ENCODE measurements at places on chromosomes 2 and 18.

DNA sequence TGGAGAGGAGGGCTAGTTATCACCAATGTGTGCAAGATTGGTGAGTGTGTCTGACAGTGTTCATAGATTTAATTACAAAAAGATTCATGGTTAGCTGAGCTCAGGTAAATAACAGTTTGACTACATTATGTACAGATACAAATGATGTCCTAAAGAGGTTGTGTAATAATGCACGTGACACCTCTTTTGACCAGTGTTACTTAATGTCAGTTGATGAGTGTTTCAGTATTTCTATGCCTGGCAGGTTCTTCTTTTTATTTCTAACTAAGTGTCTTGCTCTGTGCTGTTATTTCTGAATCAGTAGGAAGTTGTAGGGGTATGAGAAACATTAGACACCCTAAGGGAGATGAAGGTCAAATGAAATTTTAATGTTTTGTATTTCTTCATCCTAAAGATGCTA is 7.9 kb upstream of the INHBB start:
- no peak for DNase-seq

DNA sequence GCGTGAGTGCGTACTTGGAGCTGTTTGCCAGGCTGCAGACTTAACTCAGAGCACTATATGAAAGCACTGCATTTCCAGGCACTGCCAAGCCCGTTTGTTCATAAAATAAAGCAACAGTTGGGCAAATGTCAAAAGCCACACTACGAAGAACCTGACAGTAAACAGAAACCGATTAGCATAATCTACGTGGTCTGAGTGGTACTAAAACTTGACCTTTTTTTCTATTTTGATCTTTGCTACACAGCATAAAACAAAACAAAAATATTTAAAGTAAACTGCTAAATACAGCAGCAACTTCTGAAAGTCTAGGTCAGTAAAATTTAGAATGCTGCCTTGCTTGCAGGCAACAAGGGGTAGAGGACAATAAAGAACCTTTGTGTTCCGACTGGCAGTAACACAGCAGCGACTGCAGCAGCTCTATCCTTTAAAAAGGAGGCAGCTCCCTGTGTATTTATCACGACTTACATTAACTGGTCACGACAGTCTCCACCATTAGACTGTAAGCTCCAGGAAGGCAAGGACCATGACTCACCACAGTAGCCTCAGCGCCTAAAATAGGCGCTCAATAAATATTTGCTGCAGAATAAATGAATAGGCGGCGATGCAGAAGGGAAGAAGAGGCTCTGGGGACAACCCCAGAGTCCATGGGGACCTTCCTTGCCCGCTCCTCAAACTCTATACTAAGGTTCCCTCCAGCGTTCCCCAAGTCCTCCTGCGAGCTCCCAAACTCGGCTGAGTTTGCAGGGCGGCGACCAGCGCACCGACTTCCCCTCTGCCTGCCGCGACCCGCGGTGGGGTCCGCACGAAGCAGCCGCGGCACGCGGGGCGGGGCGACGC is 902 bp downstream of the SS18 start:
- no peak for DNase-seq

- no peak for DNase-seq
Observed at GRCh38 chr2:240214790-240215675, 74.6 kb upstream of the OTOS start.

DNA sequence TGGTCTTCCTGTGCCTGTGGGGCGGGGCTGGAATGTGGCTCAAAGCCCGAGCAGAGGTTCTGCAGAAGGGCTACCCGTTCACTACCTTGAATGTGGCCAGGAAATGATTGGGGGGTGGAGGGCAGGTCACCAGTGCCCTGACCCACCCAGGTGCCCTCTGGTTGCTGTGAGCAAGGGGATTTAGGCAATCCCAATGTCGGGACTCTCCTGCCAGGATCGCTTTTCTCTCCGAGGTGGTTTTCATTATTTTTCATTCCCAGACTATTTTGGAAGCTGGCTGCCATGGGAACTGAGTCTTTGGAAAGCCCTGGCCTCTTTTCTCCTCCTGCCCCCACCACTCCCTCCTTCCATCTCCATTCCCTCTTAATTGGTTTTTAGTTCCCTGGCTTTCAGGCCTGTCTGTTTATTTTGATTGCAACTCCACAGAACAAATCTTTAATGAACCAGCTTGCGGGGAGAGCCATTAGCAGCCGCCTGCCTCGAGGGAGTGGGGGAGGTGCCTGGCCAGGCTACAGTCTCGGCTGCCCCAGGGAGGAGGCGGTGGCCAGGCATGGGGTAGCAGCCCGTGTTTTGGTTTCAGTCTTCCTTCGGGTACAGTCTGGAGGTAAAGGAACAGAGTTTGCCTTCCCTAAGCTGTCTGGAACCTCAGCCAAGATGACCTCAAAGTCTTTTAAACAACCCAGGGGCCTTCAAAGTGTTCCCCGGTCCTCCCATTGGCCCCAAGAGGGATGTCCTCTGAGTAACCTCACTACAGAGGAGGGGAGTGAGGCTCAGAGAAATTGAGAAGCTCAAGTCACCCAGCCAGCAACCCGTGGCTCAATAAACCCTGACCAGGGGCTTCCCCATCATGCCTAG is 114.4 kb upstream of the HAAO start:
- peak; percentile 22 for DNase-seq

DNA sequence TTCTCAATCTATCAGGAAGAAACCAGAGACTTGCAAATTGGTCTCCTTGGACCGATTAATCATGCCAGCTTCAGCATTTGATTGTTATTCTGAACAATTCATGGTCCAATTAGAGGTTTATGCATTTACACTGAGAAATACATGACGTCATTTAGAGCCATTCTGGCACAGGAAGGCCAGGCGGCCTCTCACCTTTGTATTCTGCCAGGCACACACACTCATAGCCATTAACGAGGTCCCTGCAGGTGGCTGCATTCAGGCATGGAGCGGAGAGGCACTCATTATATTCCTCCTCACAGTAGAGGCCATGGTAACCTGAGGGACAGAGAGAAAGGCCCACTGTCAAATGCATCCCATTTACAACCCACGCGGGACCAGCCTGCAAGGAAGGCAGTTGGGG is 146.8 kb upstream of the PID1 start:
- DNase-seq: no peak

- no peak for DNase-seq
Observed at GRCh38 chr18:69916412-69916811, 31.3 kb downstream of the CD226 start.

DNA sequence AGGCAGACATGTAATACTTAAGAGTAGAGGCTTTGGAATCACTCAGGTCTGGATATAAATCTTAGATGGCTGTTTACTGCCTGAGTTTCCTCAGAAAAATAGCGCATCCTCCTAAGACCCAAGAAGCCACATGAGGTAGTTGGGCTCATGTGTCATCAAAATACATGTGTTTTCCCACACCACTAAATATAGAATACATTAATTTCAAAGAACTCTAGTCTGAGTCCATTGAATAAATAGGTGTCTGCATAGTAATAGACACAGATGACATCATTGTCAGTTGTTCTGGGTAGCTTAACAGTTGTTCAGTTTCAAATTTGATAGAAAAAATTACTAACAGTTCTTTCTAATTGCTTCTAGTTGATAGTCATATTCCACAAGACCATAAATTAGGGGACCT is 9.6 kb downstream of the PPP1R1C start:
- DNase-seq: no peak

GRCh38 chr2:31081492-31081891 is 56.7 kb downstream of the GALNT14 start:
- DNase-seq: no peak

DNA sequence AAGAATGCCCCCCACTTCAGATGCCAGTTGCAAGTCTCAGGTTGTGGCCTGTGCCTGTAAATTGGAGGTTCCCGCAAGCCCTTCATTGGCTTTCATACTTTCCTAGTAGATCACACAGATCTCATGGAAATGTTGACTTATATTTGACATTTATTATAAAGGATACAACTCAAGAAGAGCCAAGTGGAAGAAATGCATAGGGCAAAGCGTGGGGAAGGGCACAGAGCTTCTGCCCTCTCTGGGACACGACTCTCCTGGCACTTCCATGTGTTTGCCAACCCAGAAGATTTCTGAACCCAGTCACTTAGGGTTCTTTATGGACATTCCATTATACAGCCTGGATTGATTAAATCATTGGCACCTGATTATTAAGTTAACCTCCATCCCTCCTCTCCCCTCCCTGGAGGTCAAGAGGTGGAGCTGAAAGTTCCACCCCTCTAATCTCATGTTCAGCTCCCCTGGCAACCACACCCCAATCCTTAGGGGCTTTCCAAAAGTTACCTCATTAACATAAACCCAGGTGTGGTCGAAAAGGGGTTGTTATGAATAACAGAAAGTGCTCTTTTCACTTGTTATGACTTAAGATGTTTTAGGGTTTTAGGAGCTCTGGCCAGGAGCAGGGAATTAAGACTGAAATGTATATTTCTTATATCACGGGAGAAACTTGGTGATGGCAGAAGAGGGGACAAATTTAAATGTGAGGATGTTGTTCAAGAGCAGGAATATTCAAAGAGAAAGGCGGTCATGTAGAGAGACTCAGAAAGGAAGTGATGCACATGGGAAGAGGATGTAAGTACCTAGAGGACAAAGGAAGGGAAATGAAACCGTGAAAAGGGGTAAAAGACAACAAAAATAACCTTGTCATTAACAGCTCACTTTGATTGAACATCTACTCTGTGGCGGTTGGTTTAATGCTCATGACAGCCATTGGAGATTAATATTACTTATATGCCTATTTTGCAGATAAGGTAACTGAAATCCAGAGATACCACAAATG is 31.8 kb downstream of the SP100 start:
- no peak for DNase-seq

DNA sequence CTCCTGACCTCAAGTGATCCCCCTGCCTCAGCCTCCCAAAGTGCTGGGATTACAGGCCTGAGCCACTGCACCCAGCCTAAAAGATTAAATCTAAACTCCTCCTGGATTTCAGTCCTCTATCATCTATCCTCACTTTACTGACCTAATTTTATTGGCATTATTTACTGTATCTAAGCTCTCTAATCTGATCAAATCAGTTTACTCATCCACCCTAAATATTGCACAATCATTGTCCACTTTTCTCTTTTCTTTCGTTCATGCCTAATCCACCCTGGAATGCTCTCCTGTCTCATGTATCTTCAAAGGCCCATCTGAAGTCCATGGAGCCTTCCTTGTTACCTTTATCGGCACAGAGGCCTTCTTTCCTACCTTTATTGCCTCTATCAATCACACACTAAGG is 31.6 kb upstream of the GPR155 start:
- no peak for DNase-seq

GRCh38 chr2:72157871-72158771 is 10.5 kb upstream of the CYP26B1 start:
- no peak for DNase-seq

- DNase-seq: no peak
Observed at GRCh38 chr2:62685256-62685655, 20.3 kb upstream of the EHBP1 start.

- DNase-seq: no peak
Observed at GRCh38 chr18:74137920-74138538, 9.6 kb downstream of the FBXO15 start.

DNA sequence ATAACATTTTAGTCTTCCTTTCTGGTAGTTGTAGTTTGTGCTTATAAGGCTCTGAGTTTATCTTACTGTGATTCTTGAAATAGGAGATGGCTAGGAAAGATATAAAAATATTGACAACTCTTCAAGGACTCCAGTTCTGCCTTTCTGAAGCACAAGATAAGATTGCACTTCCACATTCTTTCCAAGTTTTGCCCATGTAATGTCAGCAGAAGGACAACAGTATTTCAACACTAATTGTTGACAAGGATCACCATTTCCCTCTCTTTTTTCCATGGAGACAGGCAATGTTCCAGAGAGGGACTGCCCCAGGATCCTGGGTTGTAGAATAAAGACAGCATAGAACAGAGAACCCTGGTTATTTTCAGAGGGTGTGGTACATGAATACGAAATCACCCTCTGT is 279.1 kb upstream of the CNTNAP5 start:
- no peak for DNase-seq

DNA sequence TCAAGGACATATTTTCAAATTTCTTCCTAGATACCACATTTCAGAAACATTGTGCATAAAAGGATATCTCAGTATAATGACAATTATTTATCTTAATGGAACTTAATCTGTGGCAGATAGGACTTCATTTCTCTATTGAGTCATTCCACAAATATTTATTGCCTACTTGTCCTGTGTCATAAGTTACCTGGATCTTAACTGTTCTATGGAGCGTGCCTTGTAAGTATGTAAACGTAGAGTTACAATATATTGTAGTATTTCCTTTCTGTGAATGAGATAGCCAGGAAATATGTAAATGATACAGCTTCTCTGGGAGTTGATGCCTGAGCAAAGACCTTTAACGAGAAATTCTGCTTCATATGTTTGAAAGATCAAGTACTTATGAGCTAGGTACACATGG is 2.5 kb downstream of the AGFG1 start:
- no peak for DNase-seq

DNA sequence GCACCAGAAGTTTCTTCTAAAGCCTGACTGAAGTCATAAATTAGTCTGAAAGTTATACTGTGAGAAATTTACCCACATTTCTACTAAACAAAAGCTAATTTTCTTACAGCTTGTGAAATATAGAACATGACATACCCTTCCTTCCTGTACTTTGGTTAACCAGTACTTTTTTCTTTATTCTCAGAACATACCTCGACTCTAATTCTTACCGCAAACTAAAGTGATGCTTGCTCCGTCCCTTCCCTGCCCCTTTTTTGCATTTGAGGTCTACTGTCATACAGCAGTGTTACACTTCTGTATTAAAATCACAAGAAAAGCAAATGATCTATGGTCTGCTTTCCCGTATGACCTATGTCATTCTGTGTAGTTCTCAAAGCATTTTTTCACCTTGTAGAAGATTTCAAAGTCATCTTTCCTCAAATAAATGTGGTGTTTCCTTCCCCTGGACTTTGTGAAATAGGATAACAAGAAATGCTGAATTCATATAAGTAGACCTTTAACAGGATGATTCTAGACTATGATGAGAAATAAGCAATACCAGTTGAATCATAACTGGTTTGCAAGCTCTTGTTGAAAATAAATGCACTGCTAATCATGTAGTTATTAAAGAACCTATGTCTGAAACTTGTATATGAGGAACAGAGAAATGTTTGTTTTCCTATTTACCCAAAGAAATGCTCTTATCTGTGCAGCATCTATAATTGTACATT is 30.4 kb downstream of the CYTIP start:
- no peak for DNase-seq

- no peak for DNase-seq
Observed at GRCh38 chr2:88680266-88680902, 11.1 kb upstream of the RPIA start.

DNA sequence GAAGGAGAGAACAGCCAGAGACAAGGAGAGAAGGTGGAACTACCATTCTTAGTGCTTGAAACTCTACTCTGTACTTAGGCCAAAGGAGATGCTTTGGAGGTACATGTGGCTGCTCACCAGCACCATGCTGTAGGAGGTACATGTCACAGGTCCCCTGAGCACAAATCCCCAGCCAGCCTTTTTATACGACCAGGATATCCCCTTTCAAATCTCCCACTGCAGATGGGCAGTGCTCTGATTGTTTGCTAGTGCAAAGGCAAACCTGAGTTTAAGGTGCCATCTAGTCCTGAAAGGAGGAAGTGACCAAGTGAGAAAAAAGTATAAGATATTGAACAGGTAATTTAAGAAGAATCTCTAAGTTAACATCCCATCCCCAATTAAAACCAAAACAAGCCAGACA is 17.1 kb upstream of the TTC21B start:
- no peak for DNase-seq

GRCh38 chr2:173028671-173029070 is 47.0 kb upstream of the MAP3K20 start:
- no peak for DNase-seq

Data from nucleus accumbens (tissue), 56 donors.